ENCODE measurements at places on chromosomes 12 and 14.

DNA sequence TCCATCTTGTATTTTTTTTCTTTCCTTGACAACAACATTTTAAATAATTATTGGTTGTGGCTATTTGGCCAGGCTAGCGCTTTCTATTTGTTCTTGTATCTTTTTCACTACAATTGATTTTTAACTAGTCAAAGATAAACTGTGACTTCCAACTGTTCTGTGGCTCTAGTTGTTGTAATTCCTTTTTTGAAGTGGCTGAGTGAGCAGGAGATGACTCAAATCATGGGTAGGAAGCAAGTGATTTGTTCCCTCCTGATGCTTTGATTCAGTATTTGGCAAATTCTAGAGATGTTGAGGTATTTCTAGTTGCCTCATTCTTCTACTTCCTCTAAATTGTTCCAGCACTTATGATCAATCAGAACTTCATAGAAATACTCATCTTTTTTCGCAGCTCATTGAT lies 633.5 kb downstream of the RERGL start:
- no peak for DNase-seq

- peak; percentile 94 for DNase-seq
Measured at GRCh38 chr12:14384783-14385638, 19.5 kb downstream of the ATF7IP start.

- DNase-seq, result no peak
Measured at GRCh38 chr14:101047326-101047725, 143.8 kb upstream of the RTL1 start.

DNA sequence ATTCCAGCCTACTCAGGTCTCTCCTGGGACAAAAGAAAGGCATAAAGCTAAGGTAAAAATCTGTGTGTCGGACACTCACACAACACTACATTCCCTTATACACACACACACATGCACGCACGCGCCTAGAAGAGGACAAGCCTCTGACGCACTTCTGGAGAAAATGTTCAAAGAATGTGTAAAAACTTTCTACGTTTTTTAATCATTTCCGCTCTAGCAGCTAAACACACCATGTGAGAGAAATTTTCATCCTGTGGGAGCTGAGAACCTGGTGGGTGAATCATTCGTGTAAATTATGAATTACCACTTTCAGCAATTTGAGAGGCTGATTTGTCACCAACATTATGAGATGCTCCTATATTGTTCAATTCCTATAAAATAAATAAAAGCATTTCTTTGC lies 494.5 kb downstream of the TMEM132D start:
- no peak for DNase-seq

- no peak for DNase-seq
Measured at GRCh38 chr14:76755610-76756370, 5.5 kb upstream of the VASH1 start.

- DNase-seq, result no peak
Measured at GRCh38 chr14:94952097-94952496, 182.2 kb upstream of the GSC start.

- DNase-seq, result peak; percentile 49
Measured at GRCh38 chr12:18551701-18552100, 186.1 kb downstream of the PLCZ1 start.

DNA sequence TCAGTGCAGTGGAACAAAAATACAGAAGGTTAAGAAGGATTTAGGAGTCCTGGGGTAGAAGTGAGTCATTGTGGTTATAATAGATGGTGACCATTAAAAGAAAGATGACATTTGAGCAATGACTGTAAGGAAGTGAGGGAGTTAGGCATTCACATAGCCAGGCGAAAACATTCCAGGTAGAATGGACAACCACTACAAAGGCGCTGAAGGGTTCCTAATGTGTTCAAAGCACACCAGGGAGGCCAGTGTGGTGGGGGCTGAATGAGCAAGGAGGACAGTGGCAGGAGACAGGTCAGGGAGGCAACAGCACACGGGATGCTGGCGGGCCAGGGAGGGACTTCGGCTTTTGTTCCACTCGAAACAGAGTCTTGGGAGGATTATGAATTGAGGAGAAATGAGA lies 129.9 kb downstream of the NPAS3 start:
- no peak for DNase-seq

DNA sequence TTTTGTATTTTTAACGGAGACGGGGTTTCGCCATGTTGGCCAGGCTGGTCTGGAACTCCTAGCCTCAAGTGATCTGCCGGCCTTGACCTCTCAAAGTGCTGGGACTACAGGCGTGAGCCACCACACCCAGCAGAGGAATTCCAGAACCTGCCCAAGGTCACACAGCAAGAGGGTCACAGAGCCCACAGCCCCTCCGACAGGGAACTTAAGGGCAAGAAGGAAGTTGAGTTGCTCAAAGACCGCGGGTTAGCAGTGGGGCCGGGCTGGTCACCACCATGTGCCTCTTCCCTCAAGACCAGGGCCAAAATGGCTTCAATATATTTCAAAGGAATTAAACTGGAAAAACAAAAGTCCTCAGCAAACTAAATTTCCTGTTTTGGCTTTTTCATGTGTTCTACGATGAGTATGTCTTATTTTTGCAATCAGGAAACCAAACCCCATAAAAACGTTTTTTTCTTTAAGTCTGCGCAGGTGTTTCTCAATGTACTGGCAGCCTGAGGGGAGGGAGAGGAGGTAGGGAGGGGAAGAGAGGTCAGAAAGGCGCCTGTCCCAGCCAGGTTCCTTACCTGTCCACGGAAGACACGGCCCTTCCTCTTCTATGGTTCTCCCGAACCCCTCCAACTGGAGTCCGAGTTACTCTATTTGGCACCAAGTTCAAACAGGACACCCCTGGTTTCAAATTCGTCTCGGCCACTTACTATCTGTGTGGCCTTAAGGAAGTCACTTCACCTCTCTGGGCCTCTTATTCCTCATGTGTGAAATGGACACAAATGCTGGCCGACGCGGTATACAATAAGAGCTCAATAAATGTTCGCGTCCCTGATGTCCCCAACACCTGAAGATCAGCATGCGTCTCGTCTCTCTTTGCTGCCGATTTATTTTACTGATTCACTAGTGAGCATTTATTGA lies 778 bp downstream of the SLC8B1 start:
- peak; percentile 30 for DNase-seq

- no peak for DNase-seq
Measured at GRCh38 chr14:105392131-105393090, 5.9 kb upstream of the TEX22 start.

- no peak for DNase-seq
Measured at GRCh38 chr14:104821971-104822608, 21.2 kb downstream of the ZBTB42 start.

DNA sequence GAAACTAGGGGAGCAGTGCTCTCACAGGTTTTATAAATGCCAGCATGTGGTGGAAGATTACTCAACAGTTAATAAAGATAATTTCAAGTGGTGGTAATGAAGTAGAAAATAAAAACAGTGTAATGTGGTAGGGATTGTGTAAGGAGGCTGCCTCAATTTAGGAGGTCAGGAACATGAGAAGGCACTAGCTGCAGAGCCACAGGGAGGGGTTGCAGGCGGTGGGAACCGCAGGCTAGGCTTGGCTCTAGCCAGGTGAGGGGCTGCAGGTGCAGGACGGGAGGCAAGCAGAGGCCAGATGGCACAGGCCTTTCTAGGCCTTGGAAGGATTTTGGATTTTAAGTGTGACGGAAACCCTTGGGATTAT lies 768 bp downstream of the METTL25 start:
- peak; percentile 11 for DNase-seq

GRCh38 chr12:12903642-12904609 lies 12.6 kb downstream of the GPRC5A start:
- DNase-seq, result peak; percentile 88

DNA sequence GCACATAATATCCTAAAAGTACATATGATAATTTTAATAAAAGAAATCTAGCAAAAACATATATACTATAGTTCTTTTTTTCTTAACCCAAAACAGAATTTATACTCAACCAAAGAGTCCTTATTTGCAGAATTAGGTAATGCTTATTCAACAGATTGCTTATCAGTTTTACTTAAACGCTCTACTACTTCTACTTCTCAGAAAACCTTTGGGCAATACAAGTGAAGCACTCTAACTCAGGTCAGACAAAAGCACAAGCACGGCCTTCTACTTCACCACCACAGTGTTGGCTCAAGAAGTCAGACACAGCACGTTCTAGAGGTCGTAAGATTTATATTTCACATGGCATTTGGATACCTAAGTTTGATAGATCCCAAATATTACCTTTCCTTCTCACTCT lies 29.2 kb downstream of the DICER1 start:
- DNase-seq, result no peak

DNA sequence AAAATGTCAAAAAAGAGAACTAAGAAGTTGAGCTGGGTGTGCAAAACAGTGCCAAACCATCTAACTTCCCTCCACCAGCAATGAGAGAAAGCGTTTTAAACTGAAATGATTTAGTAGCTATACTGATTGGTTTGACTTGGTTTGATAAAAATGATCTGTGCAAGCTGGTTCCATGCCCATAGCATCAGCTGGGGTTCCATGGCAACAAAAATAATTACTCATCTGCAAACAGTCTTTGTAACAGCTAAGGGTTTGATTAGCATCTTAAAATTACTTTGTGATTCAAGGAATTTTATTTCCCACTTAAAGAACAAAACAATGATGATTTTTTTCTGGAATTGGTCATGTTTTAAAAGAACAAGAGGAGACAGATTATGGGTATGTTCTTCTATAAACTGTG lies 15.0 kb upstream of the BICD1 start:
- DNase-seq, result no peak

- DNase-seq, result peak; percentile 34
Measured at GRCh38 chr12:15899282-15899870, 11.8 kb upstream of the DERA start.

- DNase-seq, result peak; percentile 81
Measured at GRCh38 chr12:79737875-79738718, 47.3 kb upstream of the PAWR start.

GRCh38 chr12:53532524-53533445 lies 25.5 kb upstream of the NPFF start:
- DNase-seq, result peak; percentile 11

DNA sequence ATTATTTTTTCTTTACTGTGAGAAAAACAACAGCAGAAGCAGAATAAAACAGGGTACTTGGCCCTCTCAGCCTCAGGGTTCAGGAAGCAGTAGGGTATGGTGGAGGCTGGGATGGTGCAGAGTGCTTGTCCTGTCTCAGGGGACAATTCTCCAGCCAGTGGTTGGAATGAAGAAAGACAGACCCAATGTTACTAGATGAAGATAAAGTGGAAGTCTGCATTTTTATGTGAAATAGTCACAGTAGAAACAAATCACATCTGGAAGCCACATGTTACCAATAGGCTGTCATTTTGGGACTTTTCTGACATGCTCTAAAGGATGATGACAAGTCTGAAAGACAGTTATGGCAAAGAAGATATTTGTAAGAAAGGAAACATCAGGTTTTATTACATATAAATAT lies 32.3 kb downstream of the PROX2 start:
- DNase-seq, result no peak

DNA sequence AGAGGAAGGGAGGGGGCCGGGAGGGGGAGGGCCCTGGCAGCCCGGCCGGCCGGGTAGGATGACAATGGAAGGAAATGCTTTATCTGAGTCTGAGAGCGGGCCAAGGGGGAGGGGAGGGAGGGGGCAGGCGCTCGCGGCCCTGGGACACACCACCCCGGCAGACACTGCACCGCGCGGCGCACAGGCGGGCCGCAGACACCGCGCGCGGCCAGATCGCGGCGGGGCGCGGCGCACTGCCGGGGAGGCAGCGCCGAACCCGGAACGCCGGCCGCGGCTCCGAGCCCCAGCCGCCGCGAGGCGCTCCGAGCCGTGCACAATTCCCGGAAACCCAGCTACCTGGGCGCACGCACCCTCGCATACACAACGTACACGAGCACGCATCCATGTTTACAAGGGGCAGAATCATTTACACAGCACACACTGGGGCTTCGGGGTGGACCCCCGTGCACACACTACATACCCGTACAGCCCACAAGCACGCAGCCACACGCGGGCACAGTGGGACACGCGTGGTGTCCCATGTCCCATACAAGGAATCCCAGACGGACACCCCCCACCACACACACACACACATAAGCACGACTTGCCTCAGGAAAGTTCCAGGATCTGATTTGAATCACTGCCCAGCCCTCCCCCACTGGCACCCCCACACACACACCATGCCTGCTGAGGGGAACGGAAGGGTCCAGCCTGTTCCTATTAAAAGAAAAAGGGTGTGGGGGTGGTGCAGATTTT lies at the start of gene HDAC7:
HDAC7 (minus strand) TSS at position 8 of the 735 bp plus-strand sequence. CDS start 118 bp downstream, outside the sequence.
- DNase-seq, result peak; percentile 76

GRCh38 chr12:10088031-10088430 lies 10.8 kb downstream of the CLEC1A start:
- DNase-seq, result no peak

DNA sequence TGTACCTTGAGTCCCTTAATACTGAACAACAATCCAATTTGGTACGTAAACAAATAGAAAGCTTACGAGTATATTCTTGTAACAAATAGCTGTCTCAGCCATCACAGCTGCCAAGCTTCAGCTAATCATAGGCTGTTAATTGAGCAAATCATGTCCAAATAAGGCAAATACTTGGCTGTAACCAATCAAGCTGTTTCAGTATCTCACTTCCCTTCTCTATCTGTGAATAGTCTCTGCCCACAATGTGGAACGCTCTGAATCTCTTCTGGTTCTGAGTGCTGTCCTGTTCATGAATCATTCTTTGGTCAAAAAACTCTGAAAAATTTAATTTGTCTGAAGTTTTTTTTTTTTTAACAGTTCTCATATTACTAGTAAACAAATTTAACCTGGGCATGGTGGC lies 5.8 kb upstream of the NEMF start:
- no peak for DNase-seq

DNA sequence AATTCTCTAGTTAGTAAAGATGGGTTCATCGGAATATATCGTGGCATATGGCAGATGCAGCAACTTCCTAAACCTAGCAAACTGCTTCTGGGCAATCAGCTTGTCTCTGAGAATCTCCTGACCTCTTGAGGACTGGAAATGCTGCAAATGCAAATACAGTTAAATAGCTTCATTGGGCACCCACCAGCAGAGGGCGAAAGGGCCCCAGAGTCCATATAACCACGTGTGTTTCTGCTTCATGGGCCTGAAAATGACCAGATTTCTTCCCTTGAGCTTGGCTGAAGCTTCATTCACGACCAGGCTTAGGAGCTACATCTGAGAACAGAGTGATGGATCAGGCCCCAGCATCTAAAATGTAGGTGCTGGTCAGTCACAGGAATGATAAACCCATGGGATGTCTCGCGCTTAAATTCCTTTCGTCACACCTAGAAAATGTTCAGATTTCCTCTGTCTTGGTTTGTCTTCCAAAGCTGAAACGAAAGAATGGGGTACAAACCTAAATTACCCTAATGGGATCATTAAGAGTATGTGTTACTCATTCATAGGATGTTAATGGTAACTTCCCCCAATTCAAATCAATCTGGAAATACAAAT lies 1482.5 kb upstream of the TMEM132C start:
- peak; percentile 29 for DNase-seq
